ENCODE measurements at places on chromosomes 6 and 20. TPM values are rescaled to one million over a fixed set of nuclear protein-coding genes. Genes with fewer than 3 reads are reported as not detected.

SLC22A7 gene
- total RNA-seq: not detected

- DNase-seq: no peak
- no peak overlapping the region for H3K4me3 ChIP-seq
- no peaks in the 10 kb centered on the region for H3K36me3 ChIP-seq
- H3K4me1 ChIP-seq: no peaks in the 10 kb centered on the region
Measured at GRCh38 chr6:54586251-54586650, 260.3 kb upstream of the FAM83B start.

DNA sequence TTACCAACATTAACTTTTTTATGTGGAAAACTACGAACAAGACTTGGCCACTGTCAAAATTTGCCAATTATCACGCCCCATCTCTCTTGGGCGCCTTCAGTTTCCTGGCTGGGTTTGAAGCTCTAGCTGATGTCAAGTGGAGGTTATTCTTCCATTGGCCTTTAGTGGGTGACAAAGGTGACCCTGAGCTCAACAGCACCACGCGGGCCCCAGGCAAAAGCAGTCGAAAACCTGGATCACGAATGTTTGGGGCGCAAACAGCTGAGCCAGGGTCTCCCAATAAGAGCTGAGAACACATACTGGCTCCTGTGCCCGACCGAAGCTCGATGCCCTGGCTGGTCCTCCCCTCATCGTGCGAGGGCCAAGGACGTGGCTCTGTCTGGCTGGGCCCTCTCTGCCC, 26.8 kb downstream of the SLC17A9 start:
- peaks cover 48% of the 10 kb centered on the region for H3K4me1 ChIP-seq
- no peak overlapping the region for H3K27ac ChIP-seq
- no peaks in the 10 kb centered on the region for H3K36me3 ChIP-seq
- no peak for DNase-seq

DNA sequence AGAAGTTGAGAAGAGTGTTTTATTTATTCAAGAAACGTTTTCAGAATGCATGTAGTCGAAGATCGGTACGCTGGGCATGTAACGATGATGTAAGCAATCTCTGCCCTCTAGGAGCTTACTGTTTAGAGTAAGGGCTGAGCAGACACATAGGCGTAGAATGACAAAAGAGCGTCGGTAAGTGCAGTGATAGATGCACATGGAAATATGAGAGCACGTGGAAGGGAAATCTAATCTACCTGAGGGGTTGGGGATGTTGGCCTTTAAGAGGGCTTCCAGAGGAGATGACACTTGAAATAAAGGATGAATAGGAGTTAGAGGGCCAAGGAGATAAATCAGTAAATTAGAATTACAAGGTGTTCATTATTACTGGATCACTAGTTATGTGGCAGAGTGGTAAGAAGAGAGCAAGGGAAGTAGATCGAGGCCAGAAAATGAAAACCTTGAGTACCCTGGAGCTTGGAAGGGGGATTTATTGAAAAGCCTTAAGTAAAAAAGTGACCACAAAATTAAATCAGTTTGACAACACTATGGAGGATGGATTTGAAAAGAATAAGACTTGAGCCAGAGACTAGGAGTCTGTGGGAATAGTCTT, 782 bp downstream of the TRMT11 start:
- no peak overlapping the region for H3K4me3 ChIP-seq
- H3K27me3 ChIP-seq: no peaks in the 10 kb centered on the region
- no peak for DNase-seq
- H3K4me1 ChIP-seq: peaks cover 13% of the 10 kb centered on the region
- H3K36me3 ChIP-seq: no peaks in the 10 kb centered on the region

DNA sequence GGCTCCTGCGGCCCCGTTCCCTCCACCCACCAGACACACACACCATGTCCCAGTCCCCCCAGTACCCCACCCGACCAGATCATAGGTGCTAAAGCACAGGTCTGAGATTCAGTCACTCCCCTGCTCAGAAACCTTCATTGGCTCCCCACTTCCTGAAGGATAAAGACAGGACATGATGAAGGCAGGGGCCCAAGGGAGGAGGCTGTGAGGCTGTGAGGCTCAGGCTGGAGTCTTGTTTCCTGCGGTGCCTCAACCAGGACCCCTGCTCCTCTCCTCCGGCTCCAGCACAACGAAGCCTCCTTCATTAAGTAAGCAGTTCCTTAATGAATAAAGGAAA, 81.1 kb downstream of the NCR2 start:
- no peak overlapping the region for H3K27ac ChIP-seq
- H3K27me3 ChIP-seq: peaks cover 76% of the 10 kb centered on the region
- H3K4me1 ChIP-seq: no peaks in the 10 kb centered on the region
- H3K4me3 ChIP-seq: no peak overlapping the region
- no peaks in the 10 kb centered on the region for H3K36me3 ChIP-seq

All from activated CD8-positive, alpha-beta T cell treated with anti-CD3 and anti-CD28 coated beads, Interleukin-2, amount 10 ng/mL, durations not matched to agents 7 days and 5 days (primary cell).